Esophagus squamous epithelium (tissue), 5 donors: ENCODE measurements at places on chromosomes 7 and 10.

GRCh38 chr10:4283846-4284610 lies 499.0 kb upstream of the KLF6 start:
- no peak for DNase-seq

DNA sequence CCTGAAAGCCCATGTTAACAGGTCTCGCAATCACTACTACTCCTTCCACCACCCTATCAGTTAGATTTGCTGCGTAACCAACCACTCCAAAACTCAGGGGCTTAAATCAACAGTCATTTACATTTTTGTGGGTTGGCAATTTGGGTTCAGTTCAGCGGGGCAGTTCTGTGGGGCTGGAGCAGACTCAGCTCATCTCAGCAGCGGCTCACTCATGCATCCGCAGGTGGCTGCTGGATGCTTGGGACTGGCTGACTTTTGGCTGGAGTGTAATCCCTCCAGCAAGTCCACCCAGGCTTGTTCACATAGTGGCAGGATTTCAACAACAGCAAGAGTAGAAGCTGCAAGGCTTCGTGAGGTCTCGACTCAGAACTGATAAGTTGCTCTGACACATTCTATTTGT lies 79.2 kb downstream of the NEUROD6 start:
- no peak for DNase-seq

- DNase-seq: no peak
These were observed 18.3 kb upstream of the ZC3HAV1L start for GRCh38 chr7:139054101-139054500.

DNA sequence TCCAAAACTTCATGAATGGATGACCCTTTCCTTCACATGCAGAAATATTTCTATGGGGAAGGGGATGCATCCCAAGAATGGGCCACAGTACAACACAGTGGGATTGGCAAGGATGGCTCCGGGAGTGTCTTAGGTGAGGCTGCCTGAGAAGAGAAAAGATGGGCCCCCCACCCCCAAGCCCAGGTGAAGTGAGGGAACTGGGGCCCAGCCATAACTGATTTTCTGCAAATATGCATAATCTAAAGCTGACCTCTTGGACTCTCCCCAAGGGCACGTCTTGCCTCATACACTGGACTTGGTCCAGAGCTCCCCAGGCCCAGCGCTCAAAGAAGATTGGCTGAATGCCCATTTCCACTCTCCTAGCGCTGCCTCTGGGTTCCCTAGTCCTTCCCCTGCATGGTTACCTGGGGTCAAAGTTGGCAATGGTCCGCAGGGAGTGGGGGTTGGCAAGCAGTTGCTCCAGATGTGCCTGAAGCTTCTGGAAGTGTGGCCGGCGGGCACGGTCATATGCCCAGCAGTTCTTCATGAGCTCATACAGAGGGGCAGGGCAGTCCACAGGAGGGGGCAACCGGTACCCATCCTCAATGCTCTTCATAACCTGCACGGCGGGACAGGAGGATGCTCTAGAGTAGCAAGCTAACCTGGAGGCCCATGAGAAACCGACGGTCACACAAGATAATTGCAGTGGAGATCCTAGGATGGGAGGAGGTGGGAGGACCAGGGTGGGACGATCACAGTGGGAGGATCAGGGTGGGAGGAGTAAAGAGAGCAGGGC lies 12.3 kb downstream of the ZYX start:
- DNase-seq: no peak

GRCh38 chr7:120190566-120190965 lies 82.4 kb upstream of the KCND2 start:
- no peak for DNase-seq

DNA sequence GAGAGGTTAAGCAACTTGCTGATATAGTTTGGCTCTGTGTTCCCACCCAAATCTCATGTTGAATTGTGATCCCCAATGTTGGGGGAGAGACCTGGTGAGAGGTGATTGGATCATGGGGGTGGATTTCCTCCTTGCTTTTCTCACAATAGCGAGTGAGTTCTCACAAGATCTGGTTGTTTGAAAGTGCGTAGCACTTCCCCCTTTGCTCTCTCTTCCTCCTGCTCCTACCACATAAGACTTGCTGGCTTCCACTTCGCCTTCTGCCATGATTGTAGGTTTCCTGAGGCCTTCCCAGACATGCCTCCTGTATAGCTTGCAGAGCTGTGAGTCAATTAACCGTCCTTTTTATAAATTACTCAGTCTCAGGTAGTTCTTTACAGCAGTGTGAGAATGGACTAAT lies 13.5 kb upstream of the ZNRF2 start:
- no peak for DNase-seq

- DNase-seq: no peak
These were observed 488.9 kb upstream of the NUPR2 start for GRCh38 chr7:56605146-56605545.

GRCh38 chr10:3955493-3955892 lies 170.5 kb upstream of the KLF6 start:
- DNase-seq: no peak

DNA sequence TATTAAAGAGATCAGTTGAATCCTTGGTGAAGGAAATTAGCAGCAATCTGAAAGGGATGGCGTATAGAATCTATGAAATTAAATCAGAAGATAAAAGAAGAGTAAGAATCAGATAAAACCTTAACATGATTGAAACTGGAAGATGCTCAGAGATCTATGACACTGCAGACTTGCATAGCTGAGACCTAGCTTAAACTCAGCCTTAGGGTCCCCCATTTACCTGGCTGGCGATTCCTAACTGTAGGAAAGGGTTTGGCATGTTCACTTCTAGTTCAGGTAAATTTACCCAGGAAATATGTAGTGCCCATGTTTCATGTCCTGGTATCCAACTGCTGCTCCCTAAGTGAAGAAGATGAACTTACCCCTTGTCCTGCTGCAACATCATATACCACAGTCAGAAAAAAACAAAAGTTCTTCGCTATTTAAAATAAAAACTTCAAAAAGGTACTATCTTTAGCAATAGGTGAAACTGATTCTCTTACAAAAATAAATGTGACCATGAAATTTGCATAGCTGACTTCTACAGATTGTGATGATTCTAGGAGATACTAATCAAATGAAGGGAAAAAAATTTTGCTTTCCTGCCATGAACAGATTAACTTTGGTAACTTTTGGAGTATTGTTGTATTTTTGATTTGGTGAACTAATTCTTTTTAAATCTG lies 47.8 kb upstream of the TMEM243 start:
- no peak for DNase-seq

DNA sequence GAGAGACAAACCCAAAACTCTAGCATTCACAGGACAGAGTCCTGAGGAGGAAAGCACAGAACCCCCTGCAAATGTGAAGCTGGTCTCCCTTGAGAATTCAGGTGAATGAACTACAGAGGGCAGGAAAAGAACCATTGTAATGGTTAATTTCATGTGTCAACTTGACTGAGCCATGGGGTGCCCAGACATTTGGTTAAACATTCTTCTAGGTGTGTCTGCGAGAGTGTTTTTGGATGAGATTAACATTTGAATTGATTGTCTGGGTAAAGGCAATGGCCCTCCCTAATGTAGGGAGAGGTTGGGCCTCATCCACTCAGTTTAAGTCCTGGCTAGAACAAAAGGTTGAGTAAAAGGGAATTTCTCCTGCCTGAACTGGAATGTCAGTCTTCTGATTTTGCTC lies 15.7 kb upstream of the CDK1 start:
- DNase-seq: no peak

- no peak for DNase-seq
These were observed 26.0 kb downstream of the CABCOCO1 start for GRCh38 chr10:61688551-61689308.

GRCh38 chr10:69360485-69361302 lies 56.0 kb downstream of the TACR2 start:
- DNase-seq: no peak

DNA sequence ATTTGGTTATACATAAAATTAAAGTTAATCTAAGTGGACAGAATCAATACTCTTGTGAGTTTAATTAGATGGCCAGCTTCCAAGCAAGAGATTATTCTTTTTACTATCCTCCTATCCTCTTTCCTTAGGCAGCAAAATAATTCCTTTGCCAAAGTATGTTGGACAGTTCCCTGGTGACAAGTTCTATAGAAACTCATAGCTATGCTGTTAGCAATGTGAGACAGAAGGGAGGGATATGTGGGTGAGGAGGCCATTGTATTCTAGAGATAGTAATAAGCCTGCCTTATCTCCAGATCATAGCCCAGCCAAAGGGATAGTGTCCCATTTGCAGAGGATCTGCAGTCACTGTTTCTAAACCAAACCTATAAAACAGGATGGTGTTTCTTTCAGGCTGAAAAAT lies 181.6 kb upstream of the HDAC9 start:
- no peak for DNase-seq

DNA sequence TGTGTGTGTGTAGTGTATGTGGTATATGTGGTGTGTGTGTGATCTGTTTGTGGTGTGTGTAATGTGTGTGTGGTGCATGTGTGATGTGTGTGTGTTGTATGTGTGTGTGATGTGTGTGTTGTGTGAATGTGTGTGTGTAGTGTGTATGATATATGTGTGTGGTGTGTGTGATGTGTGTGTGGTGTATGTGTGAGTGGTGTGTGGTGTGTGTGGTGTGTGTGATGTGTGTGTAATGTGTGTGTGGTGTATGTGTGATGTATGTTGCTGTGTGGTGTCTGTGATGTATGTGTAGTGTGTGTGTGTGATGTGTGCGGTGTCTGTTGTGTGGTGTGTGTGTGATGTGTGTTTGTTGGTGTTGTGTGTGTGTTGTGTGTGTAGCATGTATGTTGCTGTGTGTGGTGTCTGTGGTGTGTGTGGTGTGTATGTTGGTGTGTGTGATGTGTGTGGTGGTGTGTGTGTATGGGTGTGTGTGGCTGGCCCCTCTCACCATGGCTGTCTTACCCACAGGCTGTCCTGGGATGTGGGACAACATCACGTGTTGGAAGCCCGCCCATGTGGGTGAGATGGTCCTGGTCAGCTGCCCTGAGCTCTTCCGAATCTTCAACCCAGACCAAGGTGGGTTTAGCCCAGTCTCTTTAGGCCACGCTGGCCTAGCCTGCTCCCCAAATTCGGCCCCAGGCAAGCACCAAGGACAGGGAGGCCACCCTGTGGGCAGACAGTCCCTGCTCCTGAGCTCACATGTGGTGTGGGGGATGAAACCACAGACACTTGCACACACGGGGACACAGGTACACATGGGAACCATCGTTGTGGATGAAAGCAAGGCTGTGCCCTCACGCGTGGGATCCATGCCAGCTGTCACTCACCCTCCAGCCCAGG lies 25.6 kb downstream of the ADCYAP1R1 start:
- DNase-seq: no peak

DNA sequence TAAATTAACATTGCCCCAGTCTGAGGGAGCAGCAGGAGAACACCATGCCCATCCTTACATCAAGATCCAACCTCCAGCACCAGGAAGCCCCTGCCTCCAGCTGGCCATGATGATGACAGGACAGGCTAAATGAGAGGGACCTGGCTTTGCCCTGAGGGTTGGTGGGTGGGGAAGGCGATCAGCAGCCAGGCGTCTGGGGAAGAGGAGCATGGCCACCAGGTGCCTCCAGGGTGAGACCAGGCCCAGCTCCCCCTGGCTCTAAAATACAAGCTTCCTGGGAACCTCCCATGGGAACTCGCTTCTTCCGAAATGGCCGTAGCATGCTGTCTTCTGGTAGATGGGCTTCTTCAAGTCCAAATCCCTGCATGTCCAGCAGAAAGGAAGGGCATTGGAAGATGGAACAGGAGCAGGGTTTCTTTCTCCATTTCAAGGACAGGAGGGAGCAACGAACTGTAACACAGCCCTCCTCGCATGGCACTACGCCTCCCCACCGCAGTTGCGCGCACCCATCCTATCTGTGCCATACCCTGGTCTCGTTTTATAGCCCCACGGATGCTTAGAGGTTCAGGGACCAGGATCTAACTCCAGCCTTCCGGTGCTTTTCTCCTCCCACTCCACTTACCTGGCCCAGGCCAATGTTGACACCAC lies 15.8 kb downstream of the MAT1A start:
- DNase-seq: no peak

GRCh38 chr10:132504501-132505272 lies 32.9 kb upstream of the INPP5A start:
- no peak for DNase-seq

- DNase-seq: no peak
These were observed 133.0 kb upstream of the TNS3 start for GRCh38 chr7:47714669-47715607.

GRCh38 chr10:69800109-69800508 lies 1.6 kb upstream of the COL13A1 start:
- no peak for DNase-seq

DNA sequence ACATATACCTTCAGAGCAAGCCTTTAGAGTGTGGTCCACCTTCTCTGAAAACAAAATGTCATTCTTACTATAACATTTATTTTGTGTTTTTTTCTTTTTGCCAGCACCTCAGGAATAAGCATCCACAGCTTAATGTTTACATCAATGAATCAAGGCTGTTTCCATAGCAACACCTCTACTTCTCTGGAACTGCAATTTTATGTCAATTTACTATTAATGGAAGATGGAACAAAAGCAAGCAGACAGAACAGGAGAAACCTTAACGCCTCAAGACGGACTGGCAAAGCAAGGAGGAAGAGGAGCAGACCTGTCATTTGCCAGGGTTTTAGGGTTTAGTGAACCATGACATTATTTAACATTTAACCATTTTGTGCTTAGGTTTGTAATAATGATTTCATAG lies 63.1 kb downstream of the PRR15 start:
- DNase-seq: no peak

DNA sequence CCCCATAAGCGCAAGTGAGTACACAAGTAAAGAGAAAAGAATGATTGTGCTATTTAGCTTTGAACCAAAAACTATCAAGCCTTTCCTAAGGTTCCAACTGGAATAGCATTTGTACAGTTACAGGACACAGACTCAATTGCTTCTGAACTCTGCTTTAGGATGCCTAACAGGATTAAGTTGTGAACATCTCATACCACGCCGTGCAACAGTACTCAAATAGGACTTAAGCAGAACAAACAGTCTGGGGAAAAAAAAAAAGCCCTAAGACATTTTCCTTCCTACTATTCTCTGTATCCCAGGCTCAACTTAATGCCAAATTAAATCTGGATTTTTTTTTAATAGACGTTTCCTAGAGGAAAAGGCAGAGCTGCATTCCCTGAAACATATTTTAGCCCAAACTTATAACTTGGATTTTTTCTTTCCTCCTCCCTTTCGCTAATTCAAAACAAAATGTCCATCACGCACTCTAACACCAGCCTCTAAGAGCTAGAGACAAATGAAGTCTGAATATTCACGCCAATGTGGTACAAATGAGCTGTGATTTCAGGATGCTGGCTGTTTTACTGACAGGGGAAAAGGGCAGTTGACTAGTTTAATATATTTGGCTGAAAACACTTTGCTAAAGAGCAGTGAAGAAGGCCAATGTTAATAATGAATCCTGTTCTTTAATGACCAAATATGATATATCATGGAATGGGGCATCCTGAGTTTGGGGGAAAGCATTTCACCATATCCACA lies 68.6 kb downstream of the CALD1 start:
- DNase-seq: no peak

DNA sequence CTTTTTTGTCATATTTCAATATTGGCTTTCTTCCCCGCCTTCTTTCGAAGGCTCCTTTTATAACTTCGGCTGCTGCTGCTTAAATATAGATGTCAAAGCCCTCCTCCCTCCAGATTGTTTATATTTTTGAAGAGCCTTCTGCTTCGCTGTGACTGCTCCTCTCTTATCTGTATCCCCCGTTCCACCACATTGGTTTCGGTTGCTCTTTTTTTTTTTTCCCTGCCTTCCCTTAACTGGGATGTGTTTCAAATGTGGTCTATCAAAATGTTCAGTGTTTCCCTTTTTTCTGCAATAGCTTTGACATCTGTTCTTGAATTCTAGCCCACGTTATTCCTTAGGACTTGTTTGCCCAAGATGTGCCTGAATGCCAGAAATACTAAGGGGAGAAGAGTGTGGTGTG lies 96.4 kb downstream of the CUX1 start:
- no peak for DNase-seq

- DNase-seq: no peak
These were observed 236.8 kb downstream of the RNLS start for GRCh38 chr10:88346144-88346977.

GRCh38 chr10:80585812-80586211 lies 48.1 kb downstream of the SH2D4B start:
- no peak for DNase-seq
